ENCODE measurements at places on chromosomes 7 and 10.

DNA sequence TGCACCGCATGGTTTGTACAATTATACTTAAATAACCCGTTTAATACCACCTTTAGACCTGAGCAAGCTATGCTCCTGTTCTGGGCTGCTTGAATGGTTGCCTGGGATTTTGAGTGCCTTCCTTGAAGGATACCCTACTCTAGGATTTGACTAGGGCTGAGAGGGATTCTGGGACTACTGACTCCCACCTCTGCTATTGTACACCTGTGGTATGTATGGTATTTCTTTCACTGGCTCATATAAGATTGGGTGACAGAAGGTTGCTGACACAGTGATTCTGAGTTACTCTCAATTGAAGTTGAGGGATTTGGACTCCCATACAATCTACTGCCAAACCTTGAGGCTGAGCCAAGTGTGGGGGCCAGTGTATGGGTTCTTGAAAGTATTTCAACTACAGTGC lies 494.4 kb upstream of the SEMA3D start:
- DNase-seq, result no peak

GRCh38 chr10:17607603-17608332 lies 9.4 kb downstream of the HACD1 start:
- DNase-seq, result peak; percentile 65

DNA sequence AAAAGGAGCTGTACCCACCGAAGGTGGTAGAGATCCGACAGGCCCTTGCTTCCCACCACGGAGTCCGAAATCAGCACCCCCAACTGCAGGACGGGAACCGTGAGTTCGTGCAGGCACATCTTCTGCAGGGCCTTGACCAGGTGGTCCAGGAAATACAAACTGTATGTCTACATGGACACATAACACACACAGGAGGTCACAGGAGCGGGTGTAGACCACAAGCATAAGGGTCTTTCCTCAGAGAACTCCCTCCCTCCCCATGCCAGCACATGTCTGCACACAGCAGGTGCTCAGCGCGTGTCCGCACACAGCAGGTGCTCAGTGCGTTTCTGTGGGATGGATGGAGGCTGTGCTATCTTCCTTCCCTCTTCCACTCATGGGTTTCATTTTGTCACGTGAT lies 69.7 kb downstream of the CFAP46 start:
- no peak for DNase-seq

DNA sequence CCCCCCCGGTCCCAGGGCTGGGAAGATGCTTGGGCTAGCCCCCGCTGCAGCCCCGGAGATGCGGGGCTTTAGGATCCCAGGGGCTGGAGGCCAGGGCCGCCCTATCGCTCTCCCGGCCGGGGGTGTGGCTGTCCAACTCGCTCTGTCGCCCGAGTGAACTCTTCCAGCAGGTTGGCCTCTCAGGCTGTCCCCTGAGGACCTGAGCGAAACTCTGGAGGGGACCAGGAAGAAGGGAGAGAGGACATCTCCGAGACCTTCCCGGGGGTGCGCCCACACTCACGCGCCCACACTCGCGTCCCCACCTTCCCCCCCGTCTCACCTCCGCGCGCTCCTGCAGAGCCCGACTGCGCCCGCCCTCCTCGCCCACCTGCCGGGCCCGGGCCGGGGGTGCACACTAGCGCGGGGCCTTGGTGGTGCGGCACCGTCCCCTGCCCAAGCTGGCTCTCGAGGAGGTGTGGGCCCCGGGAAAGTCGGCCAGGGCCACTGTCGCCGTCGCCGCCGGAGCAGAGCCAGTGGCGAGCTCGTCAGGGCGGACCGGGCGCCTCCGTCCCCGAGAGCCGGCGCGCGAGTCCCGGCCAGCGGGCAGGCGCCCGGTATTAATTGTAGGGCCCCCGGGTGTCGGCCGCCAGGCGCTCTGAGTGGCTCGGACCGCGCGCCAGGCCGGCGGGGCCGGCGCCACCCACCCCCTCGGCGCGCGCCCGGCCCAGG lies 101.7 kb upstream of the SVIL start:
- no peak for DNase-seq

DNA sequence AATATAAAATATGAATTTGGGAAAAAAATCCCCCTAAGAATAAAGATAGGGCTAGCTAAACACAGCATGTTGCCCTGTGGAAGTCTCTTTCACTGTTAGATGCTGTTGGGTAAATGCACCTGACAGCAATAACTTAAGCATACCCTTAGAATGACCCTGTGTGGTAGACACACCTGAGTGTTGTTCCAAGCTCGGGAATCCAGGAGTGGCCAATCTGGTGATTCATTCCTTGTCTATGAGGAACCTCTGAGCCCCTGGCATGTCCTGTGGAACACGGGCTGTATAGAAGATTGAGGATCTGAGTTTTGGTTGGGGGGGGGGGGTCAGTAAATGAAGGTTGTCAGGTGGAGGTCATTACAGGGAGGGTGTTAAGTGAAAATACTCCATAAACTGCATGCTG lies 730.0 kb upstream of the IGFBP3 start:
- DNase-seq, result no peak

DNA sequence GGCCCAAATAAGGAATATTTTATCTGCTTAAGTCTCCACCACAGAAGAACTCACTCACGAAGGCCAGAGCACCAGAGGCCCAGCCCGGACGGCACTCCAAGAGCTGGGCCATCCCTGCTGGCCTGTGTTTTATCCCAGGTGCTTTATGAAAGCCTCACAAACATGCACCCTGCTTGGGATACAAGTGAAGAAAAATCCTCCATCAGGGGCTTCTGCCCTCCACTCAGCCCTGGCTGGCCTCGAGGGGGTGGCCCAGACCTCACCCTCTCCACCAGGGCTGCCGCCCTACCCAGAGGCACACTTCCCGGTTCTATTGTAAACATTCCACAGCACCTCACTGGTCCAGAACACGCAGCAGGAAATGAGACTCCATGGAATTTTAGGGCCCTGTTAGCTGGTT lies 19.8 kb upstream of the DNAAF5 start:
- DNase-seq, result no peak

DNA sequence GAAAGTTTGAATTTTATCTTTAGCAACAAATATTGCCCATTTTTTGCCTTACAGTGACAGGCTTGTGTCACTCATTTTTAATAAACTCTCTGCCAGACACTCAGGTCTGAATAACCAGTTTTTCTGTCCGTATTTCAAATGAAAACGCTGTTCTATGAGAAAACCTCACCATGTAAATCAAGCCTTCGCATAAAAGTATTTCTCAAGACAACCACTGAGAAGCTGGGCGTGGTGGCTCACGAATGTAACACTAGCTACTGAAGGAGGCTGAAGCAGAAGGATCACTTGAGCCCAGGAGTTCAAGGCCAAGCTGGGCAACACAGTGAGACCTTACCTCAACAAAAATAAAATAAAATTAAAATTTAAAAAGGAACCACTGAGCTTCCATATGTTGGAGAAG lies 339.3 kb downstream of the PARD3 start:
- no peak for DNase-seq

GRCh38 chr7:23246555-23246954 lies at the start of gene GPNMB:
TSS of gene GPNMB (plus strand) at chr7:23246775. CDS start at chr7:23246858, 83 bp downstream.
- peak; percentile 64 for DNase-seq

DNA sequence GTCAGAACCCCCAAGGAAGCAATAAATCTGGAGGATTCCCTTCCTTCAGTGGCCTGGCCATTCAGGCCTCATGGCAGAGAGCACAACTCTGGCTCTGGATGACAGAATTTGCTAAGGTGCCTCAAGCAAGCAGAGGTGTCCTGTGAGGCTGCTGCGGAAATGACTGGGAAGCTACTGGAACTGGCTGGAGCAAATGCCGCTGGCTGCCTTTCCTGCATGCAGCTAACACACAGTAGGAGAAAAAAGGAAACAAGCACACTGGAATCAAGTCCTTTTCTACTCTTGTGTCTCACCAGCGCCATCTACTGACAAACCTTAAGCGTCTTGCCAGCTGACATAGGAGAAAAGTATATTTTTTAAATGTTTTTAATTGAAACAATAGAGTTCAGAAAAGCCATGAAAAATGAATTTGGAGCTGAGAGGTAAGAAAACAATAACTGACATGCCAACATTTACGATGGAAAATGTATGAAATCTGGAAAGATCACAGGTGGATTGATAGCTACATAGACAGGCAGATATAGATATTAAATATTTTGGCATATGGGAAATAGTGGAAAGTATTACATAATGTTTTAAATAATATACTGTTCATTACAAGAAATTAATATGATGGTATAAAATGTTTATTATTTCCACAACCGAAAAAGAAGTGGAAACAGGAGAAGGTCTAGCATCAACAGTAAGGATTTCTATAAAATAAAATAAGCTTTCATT lies 951.6 kb downstream of the ANKRD7 start:
- peak; percentile 2 for DNase-seq

- DNase-seq, result no peak
Measured at GRCh38 chr10:107164992-107165391, 486 bp upstream of the SORCS1 start.

DNA sequence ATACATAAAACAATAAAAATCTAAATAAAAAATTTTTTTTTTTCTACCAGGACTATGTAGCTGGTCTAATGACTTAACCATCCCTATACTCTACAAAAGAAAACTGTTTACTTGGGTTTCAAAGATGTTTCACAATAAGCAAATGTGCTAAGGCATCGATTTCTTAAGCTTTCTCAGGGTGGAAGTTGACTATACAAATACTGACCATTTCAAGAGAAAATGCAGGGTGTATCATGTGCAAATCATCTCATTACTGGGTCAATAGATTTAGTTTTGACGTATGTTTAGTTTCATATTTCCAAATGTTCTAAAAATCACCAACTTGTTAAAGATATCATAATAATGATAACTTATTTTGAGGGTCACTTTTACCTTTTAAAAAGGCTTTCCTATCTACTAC lies 7.5 kb downstream of the NRP1 start:
- no peak for DNase-seq

DNA sequence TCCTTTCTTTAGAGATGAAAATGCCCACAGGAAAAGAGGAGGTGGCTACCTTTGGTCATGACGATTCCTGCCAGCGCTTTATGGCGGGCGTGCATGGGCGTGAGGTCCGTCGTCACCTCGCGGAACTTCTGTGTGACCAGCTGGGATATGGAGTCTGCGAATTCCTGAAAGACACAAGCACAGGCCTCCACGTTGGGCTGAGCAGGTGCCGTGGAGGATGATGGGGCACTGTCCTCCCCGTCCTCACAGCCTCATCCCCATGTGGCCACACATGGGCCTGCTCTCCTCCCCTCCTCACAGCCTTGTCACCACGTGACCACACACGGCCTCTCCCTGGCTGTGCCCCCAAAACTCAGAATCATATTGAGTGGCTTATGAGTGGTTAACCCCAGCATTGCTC lies 214.7 kb downstream of the WDR37 start:
- no peak for DNase-seq

- no peak for DNase-seq
Measured at GRCh38 chr7:44599222-44599621, 7.2 kb upstream of the OGDH start.

DNA sequence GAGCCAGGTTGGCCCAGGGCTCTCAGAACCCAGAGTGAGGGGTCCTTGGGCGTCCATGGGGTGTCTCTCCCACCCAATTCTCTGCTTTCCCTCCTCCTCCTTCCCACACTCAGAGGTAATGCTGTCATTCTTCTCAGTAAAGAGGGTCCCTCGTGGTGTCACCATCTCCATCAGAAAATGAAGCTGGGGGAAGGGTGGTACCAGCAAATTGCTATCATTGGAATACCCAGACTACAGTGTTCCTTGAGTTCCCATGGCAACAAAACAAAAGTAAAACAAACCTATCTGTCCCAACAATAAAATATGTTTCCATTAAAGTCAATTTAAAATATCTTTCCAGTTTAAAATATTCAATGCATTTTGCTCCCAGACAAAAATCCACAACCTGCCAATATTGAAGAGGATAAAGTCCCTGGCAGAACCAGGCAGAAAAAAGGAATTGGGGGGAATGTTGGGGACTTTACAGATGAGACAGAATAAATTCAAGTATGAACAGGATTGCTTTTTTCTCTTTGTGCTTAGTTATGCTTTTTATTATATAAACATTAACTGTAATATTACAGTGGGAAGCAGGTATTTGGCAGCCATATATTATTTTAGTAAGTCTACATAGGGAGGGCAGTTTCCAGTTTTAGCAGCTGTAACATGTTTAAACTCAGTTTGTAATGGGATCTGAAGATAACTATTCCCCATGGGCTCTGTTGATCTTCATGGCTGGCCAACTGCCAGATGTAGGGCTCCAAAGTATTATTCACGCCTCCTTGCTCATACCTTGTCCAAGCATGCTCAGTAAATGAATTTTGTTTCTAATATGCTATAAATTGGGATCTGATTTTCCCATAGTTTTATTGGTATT lies 182.1 kb downstream of the ARID5B start:
- peak; percentile 84 for DNase-seq

GRCh38 chr10:79070606-79071395 lies 2.0 kb downstream of the ZMIZ1 start:
- DNase-seq, result peak; percentile 69

DNA sequence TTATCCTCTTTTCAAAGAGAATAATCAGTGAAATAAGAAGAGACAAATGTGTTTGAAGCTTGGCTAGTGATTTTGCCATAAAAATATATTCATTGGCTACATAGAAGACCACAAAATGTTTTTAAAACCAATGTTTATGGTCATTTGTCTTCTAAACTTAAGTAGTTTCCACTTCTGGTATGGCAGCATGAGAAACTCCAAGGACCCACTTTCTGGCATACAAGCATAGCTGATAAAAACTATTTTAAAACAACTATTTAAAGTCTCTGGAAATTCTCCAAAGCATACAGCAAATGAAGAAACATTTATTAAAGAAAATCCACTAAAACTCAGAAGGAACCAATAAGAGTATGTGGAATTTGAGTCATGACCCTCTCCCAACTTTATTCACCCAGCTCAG lies 89.2 kb upstream of the TOMM7 start:
- no peak for DNase-seq

DNA sequence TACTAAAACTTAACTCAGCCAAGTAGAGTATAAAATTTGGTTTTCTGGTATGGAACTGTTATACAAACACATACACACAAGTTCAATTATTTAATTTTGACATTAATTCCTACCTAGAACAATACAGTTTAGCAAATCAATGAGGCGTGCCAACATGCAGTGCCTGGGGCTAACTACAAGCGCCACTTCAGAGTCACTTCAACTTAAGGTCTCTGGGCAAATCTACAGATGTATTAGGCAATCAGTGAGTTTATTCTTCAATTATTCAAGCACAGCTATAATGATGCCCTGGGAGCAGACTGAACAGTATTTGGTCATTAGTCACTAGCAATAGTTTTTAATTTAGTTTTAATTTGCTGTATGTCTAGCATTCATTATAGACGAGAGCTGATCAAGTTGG lies 51.6 kb downstream of the HIBADH start:
- no peak for DNase-seq

DNA sequence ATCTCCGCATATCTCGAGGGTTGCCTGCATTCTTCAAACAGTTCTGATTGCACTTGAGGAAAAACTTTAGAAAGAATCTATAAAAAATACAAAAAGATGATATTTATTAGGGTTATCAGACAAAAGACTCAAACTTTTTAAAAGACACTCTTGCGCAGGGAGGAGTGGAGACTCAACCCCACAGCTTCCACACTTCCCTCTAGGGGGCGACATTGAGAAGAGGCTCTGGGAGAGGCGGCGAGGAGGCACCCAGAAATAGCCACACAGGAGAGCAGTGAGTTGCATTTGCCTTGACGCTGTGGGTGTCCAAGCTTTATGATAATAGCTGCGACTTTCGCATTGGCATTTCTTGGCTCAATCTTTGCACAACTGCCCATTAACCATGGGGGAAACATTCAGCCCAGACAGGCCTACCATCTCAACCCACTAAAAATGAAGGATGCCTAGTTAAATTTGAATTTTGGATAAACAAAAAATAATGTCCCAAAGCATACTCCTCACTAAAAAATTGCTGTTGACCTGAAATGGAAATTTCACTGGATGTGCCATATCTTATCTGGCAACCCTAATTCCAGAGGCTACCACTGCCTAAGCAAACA lies 86.2 kb downstream of the EBF3 start:
- DNase-seq, result no peak

GRCh38 chr10:123703195-123703790 lies 37.1 kb downstream of the GPR26 start:
- DNase-seq, result no peak

Measured in HCEC 1CT (cell line).